ENCODE measurements at places on chromosomes 3 and 15. TPM values are rescaled to one million over a fixed set of nuclear protein-coding genes. Genes with fewer than 3 reads are reported as not detected.

The GPR160 gene
- polyA plus RNA-seq = 16.9 TPM

GRCh38 chr3:72261566-72262564 lies 476.9 kb upstream of the PROK2 start:
- H3K27ac ChIP-seq = no peak overlapping the region
- DNase-seq = no peak
- H3K36me3 ChIP-seq = no peaks in the 10 kb centered on the region
- no peak overlapping the region for H3K4me3 ChIP-seq

DNA sequence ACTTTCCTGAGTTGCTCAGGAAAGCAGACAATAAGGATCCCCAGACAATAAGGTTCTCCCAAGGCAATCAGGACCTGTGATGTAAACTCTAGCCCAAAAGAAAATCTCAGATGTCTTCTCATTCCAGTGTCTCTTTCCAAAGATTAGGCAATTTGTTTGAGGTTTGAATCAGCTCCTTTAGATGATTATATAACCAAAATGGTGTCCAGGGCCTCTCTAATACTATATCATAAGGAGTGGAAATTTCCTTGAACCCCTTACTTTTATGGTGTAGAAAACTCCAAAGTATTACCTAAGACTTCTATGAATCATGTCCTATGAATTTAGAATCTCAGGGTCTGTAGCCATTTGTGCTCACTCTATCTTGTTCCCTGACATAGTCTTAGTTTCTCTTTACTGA lies 65.9 kb downstream of the GPR176 start:
- no peaks in the 10 kb centered on the region for H3K27me3 ChIP-seq
- no peak for DNase-seq
- no peak overlapping the region for H3K27ac ChIP-seq
- H3K4me3 ChIP-seq = no peak overlapping the region

DNA sequence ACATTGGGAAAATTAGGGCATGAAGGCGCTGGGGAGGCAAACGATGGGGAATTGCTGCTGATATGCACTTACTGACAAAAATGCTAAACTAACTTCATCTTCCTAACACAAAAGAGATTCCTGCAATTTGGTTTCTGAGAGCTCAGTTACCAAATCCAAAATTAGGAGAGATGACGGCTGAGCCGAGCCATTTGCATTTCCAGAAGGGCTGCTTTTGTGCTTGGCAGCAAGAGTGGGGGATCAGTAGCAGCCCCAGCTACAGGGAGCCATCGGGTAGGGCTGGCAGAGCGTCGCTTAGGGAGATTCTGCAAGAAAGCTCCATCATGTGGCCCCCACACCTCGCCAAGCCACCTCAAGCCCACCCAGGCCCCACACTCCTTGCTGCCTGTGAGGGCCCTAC lies 16.1 kb upstream of the DUSP7 start:
- H3K36me3 ChIP-seq = no peaks in the 10 kb centered on the region
- H3K27ac ChIP-seq = no peak overlapping the region
- no peak for DNase-seq
- H3K4me3 ChIP-seq = no peak overlapping the region
- H3K27me3 ChIP-seq = no peaks in the 10 kb centered on the region
- peaks cover 22% of the 10 kb centered on the region for H3K4me1 ChIP-seq

DNA sequence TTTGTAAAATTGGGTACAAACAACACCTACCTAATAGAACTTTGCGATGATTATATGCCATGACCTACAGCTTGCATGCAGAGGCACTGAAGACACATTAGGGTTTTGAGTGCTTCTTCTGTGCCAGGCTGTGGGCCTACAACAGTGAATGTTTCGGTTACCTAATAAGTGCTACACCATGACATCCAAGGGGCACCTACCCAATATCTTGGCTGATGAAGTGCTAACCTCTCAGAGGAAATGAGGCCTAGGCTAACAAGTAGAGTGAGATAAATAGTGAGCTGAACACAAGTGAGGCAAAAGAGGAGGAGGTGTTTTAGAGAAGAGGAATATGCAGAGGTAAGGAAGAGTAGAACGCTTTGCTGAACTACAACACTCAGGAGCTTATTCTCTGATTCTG lies 12.2 kb upstream of the RASGRP1 start:
- H3K27me3 ChIP-seq = no peaks in the 10 kb centered on the region
- H3K4me1 ChIP-seq = no peaks in the 10 kb centered on the region
- H3K36me3 ChIP-seq = no peaks in the 10 kb centered on the region

DNA sequence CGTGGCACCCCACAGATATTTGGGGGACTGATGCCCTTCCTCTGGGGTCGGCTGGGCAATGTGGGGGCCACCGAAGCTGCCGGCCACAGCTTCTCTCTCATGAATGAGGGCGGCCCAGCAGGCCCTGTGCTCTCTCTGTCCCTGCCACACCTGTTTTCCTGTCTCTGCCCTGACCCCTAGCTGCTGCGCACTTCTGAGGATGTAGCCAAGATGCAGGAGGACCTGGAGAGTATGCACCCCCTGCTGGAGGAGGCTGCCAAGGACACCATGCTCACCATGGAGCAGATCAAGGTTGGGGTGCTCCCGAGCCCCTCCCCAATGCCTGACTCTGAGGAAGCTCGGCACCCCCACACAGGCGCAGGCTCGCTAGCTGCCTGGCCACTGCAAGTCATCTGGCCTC lies 59.7 kb downstream of the SEMA3G start:
- H3K36me3 ChIP-seq = no peaks in the 10 kb centered on the region
- H3K27me3 ChIP-seq = no peaks in the 10 kb centered on the region
- no peaks in the 10 kb centered on the region for H3K4me1 ChIP-seq
- peak; percentile 38 for DNase-seq

GRCh38 chr15:66942649-66943390 lies 122.6 kb upstream of the SMAD3 start:
- no peak overlapping the region for H3K27ac ChIP-seq
- no peak for DNase-seq
- no peak overlapping the region for H3K4me3 ChIP-seq
- H3K27me3 ChIP-seq = no peaks in the 10 kb centered on the region

Measured in lung (tissue), 17 donors.